Transverse colon (tissue), 4 donors: ENCODE measurements at places on chromosomes 13 and 19. TPM values are rescaled to one million over a fixed set of nuclear protein-coding genes. Genes with fewer than 3 reads are reported as not detected.
A peak's percentile ranks its signal among the peaks of the same experiment; 100 is the strongest.

DNA sequence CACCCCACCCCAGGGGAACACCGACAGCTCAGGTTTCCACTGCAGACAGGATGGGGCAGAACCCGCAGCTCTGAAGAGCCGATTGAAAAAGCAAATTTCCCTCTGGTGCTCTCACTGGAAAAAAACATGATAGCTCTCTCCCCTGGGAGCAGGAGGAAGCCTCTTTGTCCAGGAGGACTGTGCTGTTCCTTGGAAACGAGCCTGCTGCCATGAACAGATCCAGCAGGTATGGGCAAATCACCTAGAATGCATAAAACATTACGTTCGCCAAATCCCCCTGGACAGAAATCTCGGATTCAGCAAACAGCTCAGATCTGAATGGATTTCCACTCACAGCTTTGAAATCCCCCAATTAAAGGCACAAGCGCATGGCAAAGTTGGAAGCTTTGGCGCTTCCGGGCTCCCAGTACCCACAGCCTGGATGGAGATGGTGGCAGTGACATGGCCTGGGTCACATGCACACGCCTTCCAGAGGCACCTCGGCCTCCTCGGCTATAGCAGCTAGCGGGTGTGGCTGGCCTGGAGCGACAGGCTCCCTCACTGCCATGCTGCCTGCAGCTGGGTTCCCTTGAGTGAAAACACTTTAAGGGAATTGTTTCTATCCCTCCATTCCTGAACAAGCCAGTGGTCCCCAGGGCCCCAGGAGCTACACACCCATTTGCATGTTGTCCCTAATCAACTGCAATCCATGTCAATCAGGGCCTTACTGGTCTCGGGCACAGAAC lies 59.1 kb downstream of the CEBPG start:
- DNase-seq: no peak

DNA sequence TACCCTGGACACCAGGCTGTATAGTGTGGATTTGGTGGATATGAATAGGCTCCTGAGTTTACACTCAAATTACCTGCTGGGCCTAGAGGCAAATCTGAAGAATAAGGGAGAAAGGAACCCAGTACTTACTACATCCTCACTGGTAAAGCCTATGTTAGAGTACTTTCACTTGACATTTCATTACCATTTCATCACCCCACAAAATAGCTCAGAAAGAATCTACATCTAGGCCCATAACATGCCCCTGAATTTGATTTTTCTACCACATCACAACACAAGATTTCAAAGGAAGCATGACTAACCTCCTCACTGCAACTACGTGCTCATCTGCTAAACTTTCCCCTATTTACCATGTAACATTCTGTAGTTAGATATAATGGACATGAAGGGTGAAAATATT lies 43.3 kb downstream of the VWA8 start:
- no peak for DNase-seq

DNA sequence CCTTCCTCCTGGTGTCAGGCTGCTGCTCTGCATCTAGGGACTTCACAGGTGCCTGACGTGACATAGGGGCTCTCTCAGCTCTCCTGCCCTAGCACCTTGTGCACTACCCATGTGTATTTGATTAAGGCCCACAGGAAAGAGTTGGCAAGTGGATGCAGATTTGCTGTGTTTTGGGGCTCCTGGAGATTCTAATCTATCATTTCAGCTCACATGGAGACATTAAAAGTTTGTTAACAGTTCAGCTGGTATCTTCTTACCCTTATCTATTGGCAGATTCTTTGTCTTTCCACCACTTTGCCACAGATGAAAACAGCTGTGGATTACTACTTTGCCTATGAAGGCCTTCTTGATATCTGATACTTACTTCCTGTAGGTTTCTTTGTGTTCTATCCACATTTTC lies 41.9 kb downstream of the WASF3 start:
- no peak for DNase-seq

- no peak for DNase-seq
Observed at GRCh38 chr13:112876305-112877000, 92.6 kb upstream of the MCF2L start.

GRCh38 chr19:10899151-10899653 lies 27.8 kb downstream of the CARM1 start:
- peak; percentile 92 for DNase-seq

- DNase-seq: no peak
Observed at GRCh38 chr13:23953860-23954512, 56.7 kb upstream of the C1QTNF9B start.

DNA sequence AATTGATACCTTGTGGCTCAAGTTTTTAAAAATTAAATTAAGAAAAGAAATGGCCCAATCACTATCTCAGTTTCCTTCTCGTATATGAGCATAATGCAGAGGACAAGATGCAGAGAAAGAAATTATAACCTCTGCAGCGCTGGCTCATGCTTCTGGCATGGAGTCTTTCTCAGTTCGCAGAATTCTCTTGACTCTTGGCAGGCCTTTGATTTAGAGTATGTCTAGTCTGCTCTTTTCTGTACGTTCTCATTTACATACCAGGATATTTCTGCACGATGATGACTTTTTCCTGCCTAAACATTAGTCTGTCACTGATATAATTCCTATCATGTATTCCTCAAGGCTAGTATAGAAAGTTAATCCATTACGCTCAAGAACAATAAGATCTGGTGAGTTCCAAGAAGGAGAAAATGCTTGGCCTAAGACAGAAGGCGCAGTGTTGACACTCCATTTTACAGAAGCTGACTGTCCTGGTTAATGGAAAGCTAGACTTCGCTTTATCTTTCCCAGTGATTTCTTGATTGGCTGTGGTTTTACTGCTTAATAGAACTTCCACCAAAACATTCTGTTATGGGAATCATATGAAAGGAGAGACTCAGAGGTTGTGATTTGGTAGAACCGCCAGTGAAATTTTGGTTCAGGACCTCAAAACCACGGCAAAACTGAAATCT lies 1.7 kb upstream of the SMAD9 start:
- DNase-seq: no peak

DNA sequence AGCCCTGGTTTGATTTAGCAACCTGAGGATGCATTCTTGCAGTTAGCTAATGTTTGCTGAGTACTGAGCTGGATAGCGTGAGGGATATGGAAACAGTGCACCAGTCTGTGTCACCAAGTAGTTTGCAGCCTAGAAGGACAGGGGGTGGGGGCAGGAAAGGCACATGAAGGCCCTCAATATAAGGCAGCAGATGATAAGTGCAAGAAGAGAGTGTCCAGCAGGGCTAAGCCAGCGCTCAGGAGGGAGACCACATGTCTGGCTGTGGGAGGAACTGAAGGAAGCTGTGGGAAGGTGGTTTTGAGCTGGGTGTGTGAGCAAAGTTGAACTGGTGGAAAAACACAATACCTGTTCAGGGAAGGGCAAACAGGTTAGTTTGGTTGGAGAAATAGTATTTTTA lies 1.7 kb downstream of the CXCL17 start:
- no peak for DNase-seq

DNA sequence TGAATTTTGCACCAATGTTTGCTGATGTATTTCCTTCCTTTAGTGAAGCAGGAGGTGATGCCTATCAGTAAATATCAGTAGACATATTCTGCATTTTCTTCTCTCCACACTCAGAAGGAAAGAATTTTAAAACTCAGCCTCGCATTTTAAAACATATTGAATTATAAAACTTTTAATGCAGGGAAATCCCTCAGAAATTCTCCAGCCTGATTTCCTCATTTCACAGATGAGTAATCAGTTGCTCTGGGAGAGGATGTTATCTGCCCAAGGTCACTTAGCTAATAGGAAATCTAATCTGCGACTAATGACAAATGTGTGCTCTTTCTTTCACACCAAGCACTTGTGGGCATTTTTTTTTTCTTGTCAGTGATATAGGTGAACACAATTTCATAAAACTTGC lies 320.6 kb downstream of the ITGBL1 start:
- DNase-seq: no peak

DNA sequence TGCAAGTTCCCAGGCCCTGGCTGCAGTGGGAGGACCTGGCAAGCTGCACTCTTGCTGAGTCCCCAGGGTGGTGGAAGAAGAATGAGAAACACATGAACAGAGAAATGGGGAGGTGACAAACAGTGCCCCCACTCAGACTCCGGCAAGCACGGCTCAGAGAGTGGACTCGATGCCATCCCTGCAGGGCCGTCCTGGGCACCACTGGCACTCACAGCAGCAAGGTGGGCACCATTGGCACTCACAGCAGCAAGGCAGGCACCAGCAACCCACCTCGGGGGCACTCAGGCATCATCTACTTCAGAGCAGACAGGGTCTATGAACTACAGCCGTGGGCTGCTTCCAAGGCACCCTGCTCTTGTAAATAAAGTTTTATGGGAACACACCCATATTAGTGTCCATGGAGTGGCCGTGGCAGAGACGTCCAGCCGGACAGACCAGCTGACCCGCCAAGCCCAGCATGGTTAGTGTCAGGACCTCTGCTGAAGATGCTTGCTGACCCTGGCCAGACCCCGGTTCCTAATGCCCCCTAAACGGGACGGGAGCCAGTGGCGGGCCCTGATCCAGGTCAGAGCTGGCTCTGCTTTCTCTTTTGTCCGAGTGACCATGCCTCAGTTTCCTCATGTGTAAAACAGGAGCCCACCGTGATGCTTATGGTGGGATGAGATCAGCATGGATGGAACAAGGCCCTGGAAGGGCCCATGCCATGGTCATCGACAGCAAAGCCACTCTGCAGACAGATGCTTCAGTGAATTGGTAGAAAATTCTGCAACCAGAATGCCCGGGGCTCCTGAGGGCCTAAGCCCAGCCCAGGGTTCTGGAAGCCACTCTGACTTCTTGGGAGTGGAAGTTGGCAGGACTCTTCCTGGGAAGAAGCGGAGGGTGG lies 2.1 kb upstream of the F10 start:
- no peak for DNase-seq

GRCh38 chr13:36820222-36820621 lies 1.2 kb downstream of the RFXAP start:
- DNase-seq: no peak

- DNase-seq: no peak
Observed at GRCh38 chr13:50403311-50403710, 388.1 kb downstream of the KCNRG start.

GRCh38 chr13:59970847-59971246 lies 192.9 kb downstream of the DIAPH3 start:
- DNase-seq: no peak

DNA sequence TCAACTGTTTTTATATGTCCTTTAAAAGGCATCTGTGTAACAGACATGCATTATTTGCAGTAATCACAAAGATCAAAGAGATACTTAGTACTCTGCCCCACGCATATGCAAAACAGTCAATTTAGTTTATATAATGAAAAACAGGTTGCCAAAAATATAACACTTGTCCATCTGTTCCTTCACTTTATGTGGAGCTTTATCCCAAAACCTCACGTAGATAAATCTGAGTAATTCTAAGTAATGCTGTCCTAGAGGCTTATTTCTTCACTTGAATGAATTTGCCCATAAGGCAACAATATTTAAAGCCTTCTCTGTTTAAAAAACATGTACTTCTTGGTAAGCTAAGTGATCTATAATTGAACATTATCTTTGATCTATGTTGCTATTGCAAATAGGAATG lies 20.3 kb upstream of the SLITRK6 start:
- no peak for DNase-seq

- peak; percentile 82 for DNase-seq
Observed at GRCh38 chr13:30421093-30422053, 920 bp upstream of the UBE2L5 start.

- no peak for DNase-seq
Observed at GRCh38 chr19:17684256-17684655, 3.9 kb downstream of the UNC13A start.

GRCh38 chr13:49256841-49257240 lies 9.1 kb downstream of the CDADC1 start:
- no peak for DNase-seq

- no peak for DNase-seq
Observed at GRCh38 chr13:111021270-111021669, 93.8 kb upstream of the ARHGEF7 start.

DNA sequence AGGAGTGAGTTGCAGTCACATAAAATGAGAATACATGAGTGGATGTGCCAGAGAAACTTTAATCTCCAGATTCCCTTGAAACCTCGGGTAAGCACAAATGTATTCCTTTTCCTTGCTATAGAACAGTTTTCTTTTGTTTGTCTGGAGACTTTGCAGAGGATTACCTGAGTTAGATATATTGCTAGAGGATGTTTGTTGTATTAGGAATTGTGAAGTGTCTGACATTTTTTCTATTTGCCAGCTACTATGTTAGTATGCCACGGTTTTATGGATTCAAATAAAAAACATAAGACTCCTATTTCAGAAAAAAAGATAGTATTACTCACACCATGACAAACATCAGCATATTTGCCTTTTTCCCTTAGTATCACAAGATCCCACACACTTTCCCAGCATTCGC lies 844.9 kb upstream of the SLITRK5 start:
- no peak for DNase-seq

The RNF225 gene
- not detected for total RNA-seq

The PTGIR gene
- 0.55 TPM for total RNA-seq

The EBI3 gene
- total RNA-seq: 3.7 TPM

The PRODH2 gene
- not detected for total RNA-seq

The ATP8A2 gene
- total RNA-seq: 0.55 TPM

The SLC27A5 gene
- total RNA-seq: not detected
